Stimulated activated CD8-positive, alpha-beta memory T cell treated with anti-CD3 and anti-CD28 coated beads, Interleukin-4, amount 100 ng/mL, for 1 hour (primary cell): ENCODE measurements at places on chromosomes 1 and 21.

- no peak for DNase-seq
Observed at GRCh38 chr1:171898941-171899340, 57.6 kb downstream of the DNM3 start.

DNA sequence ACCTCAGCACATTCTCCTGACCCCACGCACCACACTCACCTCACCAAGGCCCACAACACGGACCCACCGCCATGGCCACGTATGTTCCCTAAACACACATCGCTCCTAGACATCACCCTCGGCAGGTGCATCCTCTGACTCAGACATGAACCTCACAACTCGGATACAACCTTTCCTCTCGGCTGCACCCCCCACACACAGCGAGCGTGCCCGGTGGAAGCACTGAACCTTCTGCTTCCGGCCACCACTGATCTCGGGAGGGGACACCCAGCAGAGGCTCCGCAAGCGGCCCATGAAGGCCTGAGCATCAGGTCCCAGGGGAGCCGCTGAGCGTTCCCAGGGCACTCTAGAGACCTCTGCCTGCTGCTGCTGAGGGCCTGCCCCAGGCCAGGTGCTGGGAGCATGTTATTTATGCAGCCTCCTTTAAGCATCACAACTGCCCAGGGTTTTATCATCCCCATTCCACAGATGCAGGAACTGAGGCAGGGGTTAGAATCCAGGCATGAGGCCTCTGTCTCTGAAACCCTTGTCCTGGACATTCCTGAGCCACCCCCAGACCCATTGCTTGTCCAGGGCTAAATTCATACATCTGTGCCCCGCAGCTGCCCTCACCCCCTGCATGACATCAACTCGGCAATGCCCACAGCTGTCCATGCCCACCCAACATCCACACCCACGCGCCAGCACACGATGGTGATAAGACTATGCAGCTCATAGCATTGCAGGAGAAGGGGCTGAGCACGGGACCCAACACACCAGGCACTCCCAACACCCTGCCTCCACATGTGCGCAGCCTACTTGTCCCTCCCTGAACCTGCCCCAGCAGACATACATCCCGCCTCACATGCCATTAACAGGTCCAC is 27.0 kb downstream of the SDC3 start:
- no peak for DNase-seq

- DNase-seq, result no peak
Observed at GRCh38 chr21:39800311-39800710, 55.3 kb downstream of the IGSF5 start.

DNA sequence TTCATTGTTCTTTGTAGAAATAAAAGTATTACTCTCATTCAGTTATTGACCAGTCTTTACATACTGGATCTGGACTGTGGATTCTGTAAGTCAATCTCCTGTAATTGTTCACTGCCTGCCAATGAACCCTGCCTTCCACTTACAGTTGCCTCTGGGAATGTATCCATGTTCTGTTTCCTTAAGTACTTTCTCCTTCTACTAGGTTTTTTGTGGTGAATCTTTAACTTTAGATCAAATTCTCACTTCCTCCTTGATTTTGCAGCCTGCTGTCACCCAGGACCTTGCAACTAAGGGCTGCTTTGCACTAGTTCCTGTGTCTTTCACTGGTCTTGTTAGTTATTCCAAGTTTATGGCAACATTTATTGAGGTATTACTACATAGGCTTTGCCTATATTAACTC is 28.2 kb upstream of the ANKRD13C start:
- DNase-seq, result no peak

DNA sequence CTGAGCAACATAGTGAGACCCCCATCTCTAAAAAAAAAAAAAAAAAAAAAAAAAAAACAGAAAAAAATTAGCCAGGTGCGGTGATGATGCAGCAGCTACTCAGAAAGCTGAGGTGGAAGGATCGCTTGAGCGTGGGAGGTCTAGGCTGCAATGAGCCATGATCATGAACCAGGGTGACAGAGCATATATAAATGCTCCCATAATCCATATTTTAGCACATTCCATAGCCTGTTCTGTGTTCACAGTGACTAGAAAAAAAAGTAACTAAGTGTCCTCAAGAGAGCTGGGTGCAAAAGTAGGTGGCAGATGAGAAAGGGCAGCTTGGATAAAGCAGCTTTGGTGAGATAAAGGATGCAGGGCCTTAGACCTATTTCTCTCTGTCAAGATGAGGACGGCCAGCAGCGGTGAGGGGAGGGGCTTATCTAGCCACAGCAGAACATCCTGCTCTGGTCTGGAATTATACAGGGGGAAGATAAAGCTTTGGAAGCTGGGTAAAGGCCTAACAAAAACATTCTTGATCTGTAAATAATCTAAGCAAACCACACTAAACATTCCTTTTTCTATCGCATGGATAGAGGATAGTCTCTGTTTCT is 205.3 kb downstream of the DAB1 start:
- no peak for DNase-seq

DNA sequence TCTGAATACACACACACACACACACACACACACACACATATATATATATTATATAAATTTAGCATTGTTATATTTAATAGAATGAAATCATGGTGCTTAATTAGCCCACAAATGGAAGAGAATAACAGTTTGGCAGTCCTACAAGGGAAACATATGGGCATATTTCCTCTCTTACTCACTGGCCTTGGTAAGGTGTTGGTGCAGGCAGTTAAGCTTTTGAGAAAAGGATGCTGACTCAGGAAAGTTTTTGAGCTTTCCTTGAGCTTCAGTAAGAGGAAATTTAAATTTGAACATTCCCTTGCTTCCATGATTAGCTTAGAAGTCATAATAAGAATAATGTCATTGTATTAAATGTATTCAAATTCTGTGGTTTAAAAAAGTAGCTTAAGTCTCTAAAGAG is 37.0 kb upstream of the B3GALT5 start:
- DNase-seq, result no peak

DNA sequence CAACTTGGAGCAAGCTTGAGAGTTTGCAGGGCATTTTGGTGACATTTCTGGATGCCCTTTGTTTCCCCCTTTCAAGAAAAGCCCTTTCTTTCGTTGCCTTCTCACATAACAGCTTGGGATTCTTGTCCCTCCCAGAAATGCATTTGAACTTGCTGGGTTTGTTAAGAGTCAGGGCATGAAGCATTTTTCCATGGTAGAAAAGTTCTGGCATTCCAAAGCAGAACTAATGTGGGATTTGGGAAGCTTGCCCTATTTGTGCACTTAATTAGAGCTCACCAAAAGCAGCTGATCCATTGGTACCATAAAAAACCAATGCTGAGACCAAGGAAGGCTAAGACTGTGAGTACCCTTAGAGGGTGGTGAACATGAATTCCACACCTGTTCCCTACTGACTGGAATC is 99.8 kb upstream of the HOOK1 start:
- DNase-seq, result no peak
